NCI-H2107 (cell line): ENCODE measurements at places on chromosomes 7 and 10.

DNA sequence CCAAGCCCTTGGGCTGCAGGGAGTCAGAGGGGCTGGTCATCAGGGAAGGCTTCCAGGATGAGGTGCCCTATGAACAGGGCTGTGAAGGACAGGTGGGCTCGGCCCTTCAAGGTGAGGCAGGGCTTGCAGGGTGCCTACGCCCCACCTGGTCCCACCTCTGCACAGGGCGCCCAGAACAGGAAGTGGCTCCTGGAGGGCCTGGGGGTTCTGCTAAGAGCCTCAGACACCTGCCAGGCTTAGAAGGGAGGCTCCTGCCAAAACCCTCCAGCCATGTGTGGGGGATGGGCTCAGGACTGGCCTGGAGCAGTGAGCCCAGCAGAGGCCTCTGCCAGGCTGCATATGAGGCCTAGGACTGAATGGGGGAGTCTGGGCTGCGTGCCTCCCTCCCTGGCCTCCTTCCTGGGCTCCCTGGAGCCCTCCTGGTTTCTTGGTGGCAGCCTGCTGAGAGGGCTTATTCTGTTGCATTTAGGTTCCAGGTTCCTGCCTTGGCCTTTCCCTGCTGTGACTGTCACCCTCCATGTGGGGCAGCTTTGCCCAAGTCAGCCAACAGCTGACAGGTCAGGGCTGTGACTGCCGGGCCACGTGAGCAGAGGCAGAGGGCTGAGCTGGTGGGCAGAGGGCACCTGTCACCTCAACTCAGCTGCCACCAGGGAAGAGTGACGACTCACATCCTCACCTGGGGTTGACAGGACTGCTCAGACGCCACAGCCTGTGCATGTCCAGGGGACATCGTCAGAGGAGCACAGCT is 45.2 kb upstream of the MSMB start:
- no peak for DNase-seq

DNA sequence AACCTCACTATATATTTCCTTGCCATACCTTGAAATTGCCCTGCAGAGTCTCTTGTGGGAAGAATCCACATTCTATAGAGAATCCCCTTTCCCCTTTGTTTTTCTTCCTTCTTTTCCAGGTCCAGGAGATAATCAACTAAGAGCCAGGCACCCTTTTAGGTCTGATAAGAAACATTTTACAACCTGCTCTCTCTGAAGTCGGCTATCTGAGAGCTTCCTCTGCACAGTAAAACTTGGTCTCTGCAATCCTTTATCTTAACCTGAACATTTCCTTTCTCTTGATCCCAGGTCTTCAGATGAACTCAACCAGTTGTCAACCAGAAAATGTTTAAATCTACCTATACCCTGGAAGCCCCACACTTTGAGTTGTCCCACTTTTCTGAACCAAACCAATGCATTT is 19.5 kb upstream of the PTER start:
- DNase-seq = no peak

- no peak for DNase-seq
Measured at GRCh38 chr10:44659320-44659719, 251.8 kb upstream of the TMEM72 start.

GRCh38 chr10:69898524-69898923 is 96.8 kb downstream of the COL13A1 start:
- no peak for DNase-seq
